Epithelial cell of proximal tubule (primary cell): ENCODE measurements at places on chromosomes 4 and X. TPM values are rescaled to one million over a fixed set of nuclear protein-coding genes. Genes with fewer than 3 reads are reported as not detected.

- no peak for DNase-seq
These were observed 653.2 kb upstream of the GALNT7 start for GRCh38 chr4:172515266-172515879.

DNA sequence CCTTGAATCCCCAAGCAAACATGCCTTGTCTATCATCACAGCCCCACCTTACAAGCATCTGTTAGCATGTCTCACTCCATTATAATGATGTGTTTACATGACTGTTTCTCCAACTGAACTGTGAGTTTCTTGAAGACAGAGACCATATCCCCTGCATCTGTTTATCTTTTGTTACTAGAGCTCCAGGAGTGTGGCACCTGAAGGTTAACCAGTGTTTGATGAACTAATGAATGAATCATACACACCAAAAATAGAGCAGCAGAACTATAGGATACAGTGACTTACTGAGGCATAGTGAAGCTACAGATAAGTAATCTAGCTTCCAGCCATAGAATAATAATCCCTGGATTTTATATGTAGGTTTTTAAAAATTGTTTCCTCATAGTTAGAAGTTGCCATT, 331.0 kb downstream of the PCDH7 start:
- no peak for DNase-seq

The SAGE1 gene
- total RNA-seq = not detected in 2 replicates

- no peak for DNase-seq
These were observed 8.1 kb upstream of the HPF1 start for GRCh38 chr4:169765835-169766234.

DNA sequence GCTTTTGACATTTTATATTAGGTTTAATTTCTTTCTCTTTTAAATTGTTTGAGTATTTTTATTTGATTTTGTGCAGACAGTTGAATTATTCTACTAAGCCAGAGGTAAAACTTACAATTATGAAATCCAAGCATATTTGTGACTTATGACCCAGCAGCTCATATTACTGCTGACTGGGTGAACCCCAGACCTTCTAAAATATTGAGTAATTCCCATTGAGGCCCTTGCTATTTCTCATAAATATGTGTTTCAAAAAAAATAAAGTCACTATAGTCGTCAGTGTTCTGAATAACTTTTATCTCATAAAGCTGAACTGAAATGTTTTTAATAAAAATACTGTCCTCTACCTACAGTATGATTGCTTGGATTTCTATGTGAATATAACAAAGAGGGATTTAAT, 303.1 kb downstream of the IQCM start:
- no peak for DNase-seq

The FAM53A gene
- total RNA-seq = 2.1 and 2.5 TPM in 2 replicates

DNA sequence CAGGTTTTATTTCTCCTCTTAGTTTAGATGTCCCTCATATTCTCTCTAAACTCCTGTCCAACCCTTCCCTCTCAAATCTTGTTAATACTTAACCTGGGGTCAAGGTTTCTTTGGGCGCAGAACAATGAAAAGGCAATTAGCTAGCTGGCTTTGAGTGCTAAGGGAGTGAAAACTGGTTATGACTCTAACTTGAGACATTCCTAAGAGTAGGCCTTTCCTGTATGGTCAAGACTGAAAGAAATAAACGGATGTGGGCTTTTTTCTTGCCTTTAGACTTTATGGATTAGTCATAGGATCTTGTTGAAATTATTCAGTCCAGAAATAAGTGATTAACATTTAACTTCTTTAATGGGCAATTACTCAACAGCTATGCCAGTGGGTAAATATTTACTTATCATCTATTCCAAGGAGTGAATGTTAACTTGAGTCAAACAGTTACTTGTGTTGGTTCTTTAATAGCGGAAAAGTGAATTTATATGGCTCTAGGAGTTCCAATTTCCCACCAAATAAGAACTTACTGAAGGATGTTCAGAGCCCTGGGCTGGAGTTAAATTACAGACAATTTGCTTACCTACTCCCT, 141.7 kb upstream of the SCML1 start:
- DNase-seq = no peak

The USP38 gene
- total RNA-seq = 13.7 and 21.2 TPM in 2 replicates

- DNase-seq = no peak
These were observed 868.0 kb downstream of the RPA4 start for GRCh38 chrX:97751735-97752134.

The CT55 gene
- total RNA-seq = not detected in 2 replicates

DNA sequence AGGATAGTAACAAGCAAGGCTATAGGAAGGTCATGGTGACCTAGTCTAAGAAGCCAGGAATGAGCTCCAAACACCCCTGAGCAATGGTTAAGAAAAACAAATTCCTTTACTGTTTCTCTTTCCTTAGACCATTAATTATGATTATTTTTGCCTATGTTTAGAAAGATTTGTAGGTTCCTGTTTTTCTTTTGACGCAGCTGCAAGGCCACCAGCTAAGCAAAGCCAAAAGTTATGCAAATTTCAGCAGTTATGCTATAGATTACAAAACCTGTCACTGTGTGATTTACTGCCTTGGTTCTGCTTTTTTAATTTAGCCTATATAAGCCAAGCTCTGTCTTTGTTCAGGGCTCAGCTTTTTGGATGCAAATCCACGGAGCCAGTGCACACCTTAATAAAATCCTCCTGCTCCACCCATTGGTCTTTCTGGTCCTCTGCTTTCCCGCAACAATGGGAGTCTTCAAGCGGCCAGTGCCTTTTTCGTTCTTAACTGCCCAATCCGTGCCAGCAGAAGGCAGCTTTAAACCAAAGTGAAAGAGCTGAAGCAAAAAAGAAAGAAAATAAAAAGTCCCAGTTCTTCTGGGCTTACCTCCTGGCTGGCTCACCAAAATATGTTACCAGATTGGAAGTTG, 1.4 kb upstream of the CEP135 start:
- DNase-seq = no peak

DNA sequence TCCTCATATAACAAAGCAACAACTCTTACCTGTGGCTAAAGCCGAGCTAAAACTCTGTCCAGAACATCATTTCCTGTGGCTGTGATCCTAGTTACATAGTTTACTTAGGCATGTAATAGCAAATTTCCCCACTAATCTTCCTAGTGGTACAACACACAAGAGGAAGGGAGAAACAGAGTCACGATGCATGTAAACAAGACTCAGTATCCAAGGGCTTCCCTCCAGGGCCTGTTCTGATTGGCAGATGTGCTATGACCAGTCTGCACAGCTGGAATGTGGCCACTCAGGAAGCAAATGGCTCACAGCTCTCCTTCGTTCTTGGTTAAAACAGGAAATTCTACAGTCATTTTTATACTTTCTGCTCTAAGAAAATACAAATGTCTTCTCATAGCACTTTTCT, 49.2 kb upstream of the PRSS48 start:
- DNase-seq = peak; percentile 66

The BTK gene
- total RNA-seq = 0.14 TPM in 1 of 2 replicates, not detected in the other

DNA sequence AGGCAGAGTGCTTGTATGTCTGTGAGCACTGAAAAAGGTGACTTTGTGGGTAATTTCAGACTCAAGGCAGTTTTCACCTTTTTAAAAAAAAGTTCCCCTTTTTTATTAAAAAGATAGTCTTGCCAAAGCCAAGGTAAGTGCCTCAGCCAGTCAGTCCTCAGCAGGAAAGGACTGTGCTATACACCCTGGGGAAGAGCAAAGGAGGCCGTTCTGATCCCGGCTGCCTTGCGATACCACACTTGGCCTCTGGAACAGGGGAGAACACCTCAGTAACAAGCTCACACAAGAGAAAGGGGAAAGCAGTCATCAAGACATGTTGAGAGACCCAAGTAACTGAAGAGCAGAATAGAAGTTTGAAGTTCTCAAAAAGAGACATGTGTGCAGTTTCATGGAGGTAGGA, 541.7 kb downstream of the BCOR start:
- no peak for DNase-seq

- DNase-seq = no peak
These were observed 14.1 kb downstream of the NAT8L start for GRCh38 chr4:2072971-2073807.

GRCh38 chr4:77126809-77127208, 30.2 kb upstream of the CCNG2 start:
- no peak for DNase-seq

- no peak for DNase-seq
These were observed 71.1 kb upstream of the ZCCHC13 start for GRCh38 chrX:74232859-74233258.

The DMRTC1 gene
- not detected in 2 replicates for total RNA-seq

GRCh38 chr4:88599714-88600113, 7.4 kb downstream of the HERC3 start:
- no peak for DNase-seq

GRCh38 chrX:22952010-22952409, 47.8 kb upstream of the DDX53 start:
- no peak for DNase-seq

DNA sequence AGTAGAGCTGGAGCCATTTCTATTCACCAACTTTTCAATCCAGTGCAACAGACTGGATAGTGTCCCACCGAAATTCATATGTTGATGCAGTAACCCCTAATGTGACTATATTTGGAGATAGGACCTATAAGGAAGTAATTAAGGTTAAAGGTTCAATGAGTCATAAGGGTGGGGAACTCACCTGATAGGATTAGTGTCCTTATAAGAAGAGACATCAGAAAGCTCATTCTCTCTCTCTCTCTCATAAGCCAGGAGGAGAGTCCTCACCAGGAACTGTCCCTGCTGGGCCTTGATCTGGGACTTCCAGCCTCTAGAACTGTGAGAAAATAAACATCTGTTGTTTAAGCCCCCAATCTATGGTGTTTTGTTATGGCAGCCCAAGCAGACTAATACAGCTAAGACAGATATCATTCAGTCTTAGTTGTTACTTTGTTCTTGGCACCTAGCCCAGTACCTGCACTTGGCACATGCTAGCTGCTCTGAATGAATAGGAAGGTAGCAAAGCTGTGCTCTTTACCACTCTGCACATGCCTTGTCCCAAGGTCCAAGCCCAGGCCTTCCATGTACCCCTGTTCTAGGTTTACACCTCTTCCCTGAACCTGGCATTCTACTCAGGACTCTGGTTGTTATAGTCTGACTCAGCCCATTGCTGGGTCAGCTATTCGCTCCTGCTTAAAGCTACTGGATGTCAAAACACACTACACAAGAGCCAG, 19.2 kb upstream of the BRS3 start:
- no peak for DNase-seq

GRCh38 chr4:53730031-53730805, 138.9 kb upstream of the LNX1 start:
- DNase-seq = no peak

- DNase-seq = no peak
These were observed 39.4 kb upstream of the DCK start for GRCh38 chr4:70954032-70954431.

GRCh38 chrX:97452283-97452682, 568.6 kb downstream of the RPA4 start:
- no peak for DNase-seq

DNA sequence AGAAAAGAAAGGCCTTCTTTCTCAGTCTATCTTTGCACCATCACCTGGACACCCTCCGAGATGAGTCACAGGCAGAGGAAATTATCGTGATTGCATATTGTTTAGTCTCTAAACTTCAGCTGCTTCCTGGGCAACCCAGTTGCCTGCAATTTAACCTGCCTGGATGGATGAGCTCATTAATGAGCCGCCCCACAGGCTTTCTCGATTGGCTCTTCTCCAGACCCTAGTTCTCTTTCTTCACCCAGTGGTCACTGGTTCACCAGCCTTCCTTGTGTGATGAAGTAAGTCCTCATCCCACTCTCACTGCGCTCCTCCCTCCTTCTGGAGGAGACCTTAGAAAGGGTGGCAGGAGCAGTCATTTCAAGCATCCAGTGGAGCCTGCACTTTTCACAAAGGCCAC, 94.4 kb downstream of the SOWAHB start:
- DNase-seq = peak; percentile 72

DNA sequence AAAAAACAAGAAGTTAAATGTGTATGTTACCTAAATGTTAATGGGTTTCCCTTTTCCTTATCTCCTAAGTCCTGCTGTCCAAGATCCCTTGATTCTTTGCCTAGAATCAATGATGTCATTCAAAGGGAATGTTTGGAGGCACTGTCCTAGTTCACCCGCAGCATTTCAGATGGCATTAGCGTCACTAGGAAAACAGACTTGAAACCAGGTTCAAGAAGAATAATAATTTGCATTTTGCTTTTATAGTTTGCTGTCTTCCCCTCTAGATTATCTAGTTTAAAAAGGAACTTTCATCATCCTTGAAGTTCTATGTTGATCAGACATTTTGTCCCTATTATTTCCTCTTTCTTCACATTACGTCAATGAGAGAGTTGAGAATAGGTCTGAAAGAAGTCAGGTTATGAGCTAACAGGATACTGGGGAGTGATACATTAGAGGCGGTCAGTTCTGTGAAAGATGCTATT, 234.1 kb upstream of the PGRMC2 start:
- DNase-seq = no peak
